ENCODE measurements at places on chromosomes 1 and 21.
A peak's percentile ranks its signal among the peaks of the same experiment; 100 is the strongest.

GRCh38 chr1:223760833-223761232 lies 48.5 kb downstream of the CAPN2 start:
- DNase-seq = no peak

DNA sequence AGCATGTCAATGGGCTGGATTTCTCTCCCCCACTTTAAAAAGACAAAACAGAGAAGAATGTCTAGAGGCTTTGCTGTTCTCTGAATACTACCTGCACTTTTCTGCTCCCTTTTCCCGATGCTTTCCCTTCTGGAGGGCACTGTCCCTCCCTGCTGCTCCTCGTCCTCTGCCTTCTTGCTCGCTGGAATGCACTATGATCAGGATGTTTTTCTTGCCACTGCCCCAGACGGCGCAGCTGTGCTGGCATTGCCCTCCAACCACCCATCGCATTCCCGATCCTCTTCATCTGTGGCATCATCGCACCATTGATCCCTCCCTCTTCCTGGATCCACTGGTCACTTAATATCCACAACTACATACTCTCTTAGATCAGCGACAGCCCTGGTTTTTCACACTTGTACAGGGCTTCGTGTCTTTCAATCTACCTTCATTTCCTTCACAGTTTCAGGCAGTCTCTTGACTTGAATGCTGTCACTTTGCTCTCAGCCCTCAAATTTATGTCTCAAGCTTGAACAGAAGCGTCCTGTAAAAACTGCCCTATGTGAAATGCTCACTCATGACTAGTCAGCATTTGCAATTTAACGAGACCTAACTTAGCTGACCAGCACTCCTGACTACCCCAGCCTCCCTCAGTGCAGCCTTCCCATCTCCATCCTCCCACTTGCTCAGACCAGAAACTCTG lies 3.5 kb upstream of the OR11L1 start:
- DNase-seq = no peak

GRCh38 chr1:31708324-31708723 lies 4.5 kb upstream of the COL16A1 start:
- DNase-seq = no peak

DNA sequence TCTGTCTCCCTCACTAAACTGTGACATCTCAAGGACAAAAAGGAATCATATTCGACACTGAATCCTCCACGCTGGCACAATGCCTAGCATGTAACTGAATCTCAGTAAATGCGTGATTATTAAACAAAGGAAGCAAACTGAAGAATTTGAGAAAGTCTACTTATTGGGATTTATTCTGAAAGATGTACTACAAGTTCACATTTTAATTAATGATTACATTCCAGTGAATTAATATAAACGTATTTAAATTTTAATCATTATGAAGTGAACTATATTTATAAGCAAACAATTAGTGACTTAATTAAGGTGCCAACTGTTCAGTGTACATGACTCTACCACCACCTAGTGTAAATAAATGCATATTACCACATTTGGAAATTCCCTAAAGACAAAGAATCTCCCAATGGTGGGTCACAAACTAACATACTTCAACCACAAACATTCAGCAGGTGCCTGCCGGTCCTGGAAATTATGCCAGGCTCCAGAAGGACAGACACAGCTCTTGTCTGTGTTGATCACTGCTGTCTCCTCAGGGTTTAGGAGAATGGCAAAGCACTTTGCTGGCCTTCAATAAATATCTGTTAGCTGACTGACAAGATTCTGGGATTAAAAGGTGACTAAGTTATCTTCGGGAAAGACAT lies 56.3 kb downstream of the SMYD3 start:
- DNase-seq = peak; percentile 74

- DNase-seq = peak; percentile 61
Observed at GRCh38 chr1:228768355-228769000, 33.2 kb downstream of the RHOU start.

DNA sequence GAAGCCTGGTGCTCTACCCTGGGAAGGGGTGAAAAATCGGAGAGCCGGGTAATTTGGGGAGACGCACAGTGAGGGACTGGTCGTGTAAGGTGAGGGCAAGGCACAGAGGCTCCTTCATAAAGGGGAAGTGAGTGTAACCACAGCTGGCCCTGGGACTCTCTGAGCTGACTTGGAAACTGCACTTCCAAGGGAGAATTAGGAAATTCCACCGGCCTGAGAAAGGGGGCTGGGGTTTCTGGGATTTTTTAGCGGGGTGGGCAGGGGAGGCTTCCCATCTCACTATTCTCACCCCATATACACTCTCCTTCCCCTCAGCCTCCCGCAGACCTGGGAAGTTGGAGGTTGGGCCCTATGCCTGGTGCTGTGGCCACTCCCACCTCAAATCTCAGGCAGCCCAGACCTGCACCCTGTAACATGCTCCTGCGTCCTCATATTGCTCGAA lies 88.3 kb upstream of the IPO9 start:
- DNase-seq = no peak

GRCh38 chr1:220705782-220706181 lies 15.6 kb downstream of the C1orf115 start:
- no peak for DNase-seq
